ENCODE measurements at places on chromosomes 2 and 18.

DNA sequence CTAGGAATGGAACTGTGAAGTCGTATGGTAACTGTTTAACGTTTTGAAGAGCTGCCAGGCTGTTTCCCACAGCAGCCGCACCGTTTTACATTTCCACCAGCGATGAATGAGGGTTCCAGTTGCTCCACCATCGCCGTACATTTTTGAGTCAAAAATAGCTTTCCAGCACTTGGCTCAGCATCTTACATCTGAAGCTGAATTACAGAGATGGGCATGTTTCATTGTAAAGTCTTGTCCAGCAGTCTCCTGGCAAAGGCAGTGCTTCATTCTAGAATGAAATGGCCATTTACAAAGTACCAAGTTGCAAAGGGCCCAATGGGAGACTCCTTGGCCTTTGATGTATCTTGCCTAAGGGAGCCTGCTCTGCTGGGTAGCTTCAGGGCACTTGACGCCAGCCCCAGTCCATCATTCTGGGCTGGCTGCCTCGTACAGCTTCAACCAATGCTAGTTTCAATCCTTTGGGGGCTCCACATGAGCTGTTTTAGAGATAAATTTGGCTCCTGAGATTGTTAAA, 45.1 kb downstream of the ATIC start:
- H3K4me1 ChIP-seq: no peaks in the 10 kb centered on the region
- no peaks in the 10 kb centered on the region for H3K36me3 ChIP-seq
- no peak overlapping the region for H3K4me3 ChIP-seq

- DNase-seq: no peak
- no peaks in the 10 kb centered on the region for H3K27me3 ChIP-seq
- H3K27ac ChIP-seq: no peak overlapping the region
- H3K36me3 ChIP-seq: no peaks in the 10 kb centered on the region
- H3K4me3 ChIP-seq: no peak overlapping the region
Observed at GRCh38 chr2:120766470-120767351, 31.0 kb downstream of the GLI2 start.

DNA sequence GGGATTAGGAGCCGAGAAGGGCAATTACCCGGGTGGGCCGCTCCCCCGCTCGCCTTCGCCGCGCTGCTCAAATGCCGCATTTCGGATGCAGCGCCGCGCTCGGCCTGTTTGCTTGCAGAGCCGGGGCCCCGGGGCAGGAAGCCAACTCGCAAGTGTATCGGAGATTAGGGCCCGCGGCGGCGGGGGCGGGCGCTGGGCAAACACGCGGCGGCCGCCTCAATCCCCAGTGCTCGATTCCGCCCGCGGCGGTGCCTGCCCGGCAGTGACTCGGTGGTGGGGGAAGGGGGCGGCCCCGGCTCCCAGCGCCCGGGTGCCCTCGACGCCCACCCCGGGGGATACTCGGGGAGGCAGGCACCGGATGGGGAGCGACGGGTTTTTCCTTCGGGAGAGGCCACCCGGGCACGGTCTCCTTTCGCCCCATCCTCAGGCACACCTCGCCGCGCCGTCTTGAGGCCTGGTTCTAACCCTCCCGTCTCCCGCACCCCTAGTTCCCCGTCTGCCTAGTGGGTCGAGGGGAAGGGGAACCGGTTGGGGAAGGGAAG, 26.6 kb upstream of the NOTO start:
- H3K4me3 ChIP-seq: peak overlapping the region; percentile 67
- no peaks in the 10 kb centered on the region for H3K36me3 ChIP-seq
- peaks cover 20% of the 10 kb centered on the region for H3K4me1 ChIP-seq
- peak; percentile 70 for DNase-seq

DNA sequence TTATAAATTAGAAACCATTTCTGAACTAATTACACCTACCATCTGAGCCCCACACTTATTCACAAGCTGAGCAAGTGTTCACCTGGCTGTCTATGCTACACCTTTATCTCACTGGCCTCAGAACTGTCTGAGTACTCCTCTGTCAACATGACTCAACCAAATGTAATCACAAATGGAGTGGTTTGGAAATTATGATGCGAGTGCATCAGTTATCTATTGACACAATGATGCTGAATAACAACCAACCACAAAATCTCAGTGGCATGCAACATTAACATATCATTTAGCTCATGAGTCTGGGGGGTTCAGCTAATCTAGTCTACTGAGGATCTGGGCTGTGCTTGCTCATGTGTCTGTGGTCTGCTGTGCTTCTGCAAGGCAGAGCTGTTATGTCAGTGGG, 184.2 kb upstream of the NXPH2 start:
- no peaks in the 10 kb centered on the region for H3K4me1 ChIP-seq
- H3K27me3 ChIP-seq: no peaks in the 10 kb centered on the region
- H3K27ac ChIP-seq: no peak overlapping the region
- H3K4me3 ChIP-seq: no peak overlapping the region

GRCh38 chr2:107775211-107775610, 51.5 kb upstream of the RGPD4 start:
- no peaks in the 10 kb centered on the region for H3K36me3 ChIP-seq
- H3K27ac ChIP-seq: no peak overlapping the region
- H3K4me1 ChIP-seq: no peaks in the 10 kb centered on the region
- no peak for DNase-seq

Data from naive thymus-derived CD4-positive, alpha-beta T cell (primary cell).